ENCODE measurements at places on chromosomes 5 and 9. TPM values are rescaled to one million over a fixed set of nuclear protein-coding genes. Genes with fewer than 3 reads are reported as not detected.

PCDHA11 gene
- 8.9 TPM for total RNA-seq

EMB gene
- total RNA-seq: 17.9 TPM

QRFP gene
- total RNA-seq: not detected

GFI1B gene
- 1.4 TPM for total RNA-seq

ADCY2 gene
- 17.5 TPM for total RNA-seq

PHF24 gene
- 11.2 TPM for total RNA-seq

GPR151 gene
- not detected for total RNA-seq

SPATA31A3 gene
- not detected for total RNA-seq

PCDHGB3 gene
- total RNA-seq: 14.2 TPM

BAAT gene
- 0.22 TPM for total RNA-seq

ANKDD1B gene
- 1.4 TPM for total RNA-seq
